Gastrocnemius medialis (tissue), 4 donors: ENCODE measurements at places on chromosomes 6 and 20. TPM values are rescaled to one million over a fixed set of nuclear protein-coding genes. Genes with fewer than 3 reads are reported as not detected.

KCNQ5 gene
- 14.5 TPM for total RNA-seq

ZNF165 gene
- not detected for total RNA-seq

HNF4A gene
- 0.83 TPM for total RNA-seq

RIPOR2 gene
- 21.6 TPM for total RNA-seq

HLA-DQA1 gene
- 1.5 TPM for total RNA-seq

GRCh38 chr20:14902432-14903089, 565.1 kb upstream of the FLRT3 start:
- DNase-seq: no peak

DNA sequence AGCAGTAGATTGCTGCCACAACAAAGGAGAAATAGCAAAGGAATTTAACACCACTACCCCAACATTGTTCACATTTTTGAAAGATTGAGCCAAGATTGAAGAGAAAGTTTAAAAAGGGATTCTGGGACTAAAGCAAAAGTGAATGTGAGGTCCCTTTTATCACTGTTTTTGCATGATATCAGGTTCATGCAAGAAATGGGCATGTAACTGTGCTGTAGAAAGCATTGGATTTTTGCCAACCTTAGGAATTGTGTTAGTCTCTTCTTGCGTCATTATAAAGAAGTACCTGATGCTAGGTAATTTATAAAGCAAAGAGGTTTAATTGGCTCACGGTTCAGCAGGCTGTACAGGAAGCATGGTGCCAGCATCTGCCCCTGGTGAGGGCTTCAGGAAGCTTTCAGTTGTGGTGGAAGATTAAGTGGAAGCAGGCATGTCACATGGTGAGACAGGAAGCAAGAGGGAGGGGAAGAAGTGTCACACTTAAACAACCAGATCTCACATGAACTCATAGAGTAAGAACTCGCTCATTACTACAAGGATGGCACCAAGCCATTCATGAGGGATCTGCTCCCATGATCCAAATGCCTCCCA, 4.6 kb upstream of the GJB7 start:
- DNase-seq: no peak

GRCh38 chr20:12110711-12111110, 193.0 kb downstream of the BTBD3 start:
- no peak for DNase-seq

- DNase-seq: no peak
These were observed 75.2 kb downstream of the GJA1 start for GRCh38 chr6:121510568-121511177.

DNA sequence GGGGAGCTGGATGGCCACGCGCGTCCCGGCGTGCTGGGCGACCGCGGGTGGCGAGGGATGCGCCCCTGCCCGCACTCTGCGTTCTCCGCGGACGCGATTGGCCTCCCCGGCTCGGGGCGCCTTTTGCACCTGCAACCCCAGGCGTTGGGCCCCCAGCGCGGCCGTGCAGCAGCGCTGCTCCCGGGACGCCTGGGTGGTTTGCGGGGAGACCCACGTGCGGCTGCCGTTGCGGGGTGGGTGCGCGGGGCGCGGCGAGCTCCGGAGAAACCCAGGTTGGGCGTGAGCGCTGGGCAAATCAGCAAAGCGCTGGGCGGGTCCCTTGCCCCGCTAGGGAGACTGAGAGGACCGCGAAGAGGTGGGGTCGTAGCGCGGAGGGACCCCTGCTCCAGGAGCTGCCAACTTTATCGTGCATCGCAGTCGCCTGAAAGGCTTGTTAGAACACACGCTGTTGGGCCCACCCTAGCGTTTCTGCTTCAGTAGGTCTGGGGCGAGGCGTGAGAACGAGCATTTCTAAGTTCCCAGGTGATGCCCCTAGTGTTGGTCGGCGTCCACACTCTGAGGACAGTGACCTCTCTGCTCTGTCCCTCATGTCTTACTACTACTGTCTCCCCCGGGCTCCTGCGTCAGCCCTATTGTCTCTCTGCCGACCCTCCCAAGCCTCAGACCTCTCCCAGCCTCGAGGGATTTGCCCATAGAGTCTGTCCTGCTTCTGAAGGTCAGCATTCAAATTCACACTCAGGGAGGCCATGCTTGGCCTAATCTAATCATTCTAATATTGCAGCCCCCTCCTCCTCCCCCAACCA, 538 bp upstream of the ZFP64 start:
- no peak for DNase-seq

DNA sequence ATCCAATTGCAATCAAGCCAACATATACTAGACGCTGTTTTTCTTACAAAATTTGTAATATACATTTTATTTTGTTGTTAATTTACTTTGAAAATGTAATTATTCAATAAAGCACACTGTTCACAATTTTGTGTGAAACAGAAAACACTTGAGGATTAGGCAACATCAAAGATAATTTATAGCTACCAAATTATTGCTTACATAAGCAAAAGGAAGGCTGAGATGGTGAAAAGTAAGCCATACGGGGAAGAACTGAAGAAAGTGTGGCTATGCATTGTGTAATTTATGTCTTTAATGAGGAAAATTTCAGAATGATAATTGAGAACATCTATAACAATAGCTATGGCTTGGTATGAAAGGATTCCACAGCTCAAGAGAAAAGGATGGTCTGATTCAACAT, 192.0 kb downstream of the RNF144B start:
- DNase-seq: no peak

GRCh38 chr6:20058912-20059311, 153.4 kb downstream of the MBOAT1 start:
- DNase-seq: no peak

DNA sequence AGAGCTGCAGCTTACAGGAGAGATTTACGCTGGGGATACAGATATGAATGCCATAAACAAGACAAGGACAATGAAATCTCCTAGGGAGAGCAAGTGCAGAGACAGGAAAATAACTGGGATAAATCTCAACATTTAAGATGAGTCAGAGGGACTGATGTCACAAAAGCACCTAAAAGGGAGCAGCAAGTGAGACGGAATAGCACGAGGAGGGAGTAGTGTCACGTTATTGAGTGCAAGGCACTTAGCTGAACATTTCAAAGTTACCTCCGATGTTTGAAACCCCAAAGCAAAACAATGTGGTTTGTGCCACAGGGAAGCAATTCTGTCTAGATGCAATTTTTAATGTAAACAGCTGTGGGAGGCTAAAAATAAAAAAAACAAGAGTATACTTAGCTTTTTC, 1131.7 kb upstream of the EYS start:
- no peak for DNase-seq

DNA sequence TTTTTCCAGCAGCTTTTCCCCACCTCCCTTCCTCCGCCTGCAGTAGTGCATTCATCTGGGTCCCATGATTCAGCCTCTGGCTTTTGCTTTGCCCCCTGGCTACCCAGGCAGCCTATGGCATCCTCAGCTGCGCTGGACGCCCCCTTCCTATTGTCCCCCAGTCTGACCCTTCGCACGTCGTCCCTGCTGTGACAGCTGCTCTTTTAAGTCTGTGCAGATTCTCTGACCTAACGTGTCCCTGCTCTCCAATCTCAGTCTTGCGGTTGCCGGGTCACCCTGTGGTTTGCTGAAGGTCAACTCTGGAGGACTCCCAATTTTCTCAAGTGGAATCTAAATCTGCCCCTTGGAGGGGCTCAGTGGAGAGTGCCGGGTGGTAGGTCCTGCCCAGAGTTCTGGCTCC, 294.3 kb downstream of the CDC5L start:
- DNase-seq: no peak

- no peak for DNase-seq
These were observed 12.8 kb downstream of the HMGCLL1 start for GRCh38 chr6:55566036-55566710.

- DNase-seq: no peak
These were observed 31.5 kb downstream of the PDE7B start for GRCh38 chr6:135883045-135883444.

GRCh38 chr20:49969234-49969633, 13.5 kb upstream of the SNAI1 start:
- no peak for DNase-seq

GRCh38 chr6:133435065-133435728, 194.0 kb downstream of the EYA4 start:
- DNase-seq: peak; percentile 81

GRCh38 chr6:155143578-155144106, 120.2 kb upstream of the CLDN20 start:
- no peak for DNase-seq
